ENCODE measurements at places on chromosomes 16 and 17. TPM values are rescaled to one million over a fixed set of nuclear protein-coding genes. Genes with fewer than 3 reads are reported as not detected.

The DPEP1 gene
- not detected for total RNA-seq

The SDR42E2 gene
- total RNA-seq = not detected

DNA sequence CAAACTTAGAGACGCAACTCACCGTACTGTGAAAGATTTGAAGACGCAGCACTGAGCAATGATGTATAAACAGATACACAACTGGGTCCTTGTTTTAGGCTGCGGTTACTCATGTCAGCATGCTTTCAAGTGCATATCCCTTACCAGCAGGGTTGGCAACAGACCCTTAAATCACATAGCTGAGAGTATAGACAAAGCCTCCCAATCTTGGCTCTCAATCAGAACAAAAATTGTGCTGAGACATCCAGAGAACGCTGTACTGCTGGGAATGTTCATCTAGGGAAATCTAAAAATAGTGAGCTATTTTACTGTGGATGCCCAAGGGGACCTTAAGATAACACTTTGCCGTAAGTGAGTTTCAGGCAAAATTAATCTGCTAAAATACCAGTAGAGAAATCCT is 84.4 kb upstream of the NUDT7 start:
- DNase-seq = no peak

- no peak for DNase-seq
These were observed 138.8 kb downstream of the XYLT1 start for GRCh38 chr16:17331991-17332390.

The SLC5A11 gene
- total RNA-seq = 1.7 TPM
